NCI-H524 treated with DMSO at 0.1 percent for 48 hours (cell line): ENCODE measurements at places on chromosomes 2 and 18.

- no peak for DNase-seq
These were observed 58.0 kb downstream of the DTNB start for GRCh38 chr2:25615386-25615785.

- DNase-seq = no peak
These were observed 9.1 kb downstream of the RND3 start for GRCh38 chr2:150478200-150478974.

- DNase-seq = no peak
These were observed 272.5 kb upstream of the KCNJ3 start for GRCh38 chr2:154425994-154426393.

- DNase-seq = no peak
These were observed 124.9 kb downstream of the ALK start for GRCh38 chr2:29796446-29796845.

DNA sequence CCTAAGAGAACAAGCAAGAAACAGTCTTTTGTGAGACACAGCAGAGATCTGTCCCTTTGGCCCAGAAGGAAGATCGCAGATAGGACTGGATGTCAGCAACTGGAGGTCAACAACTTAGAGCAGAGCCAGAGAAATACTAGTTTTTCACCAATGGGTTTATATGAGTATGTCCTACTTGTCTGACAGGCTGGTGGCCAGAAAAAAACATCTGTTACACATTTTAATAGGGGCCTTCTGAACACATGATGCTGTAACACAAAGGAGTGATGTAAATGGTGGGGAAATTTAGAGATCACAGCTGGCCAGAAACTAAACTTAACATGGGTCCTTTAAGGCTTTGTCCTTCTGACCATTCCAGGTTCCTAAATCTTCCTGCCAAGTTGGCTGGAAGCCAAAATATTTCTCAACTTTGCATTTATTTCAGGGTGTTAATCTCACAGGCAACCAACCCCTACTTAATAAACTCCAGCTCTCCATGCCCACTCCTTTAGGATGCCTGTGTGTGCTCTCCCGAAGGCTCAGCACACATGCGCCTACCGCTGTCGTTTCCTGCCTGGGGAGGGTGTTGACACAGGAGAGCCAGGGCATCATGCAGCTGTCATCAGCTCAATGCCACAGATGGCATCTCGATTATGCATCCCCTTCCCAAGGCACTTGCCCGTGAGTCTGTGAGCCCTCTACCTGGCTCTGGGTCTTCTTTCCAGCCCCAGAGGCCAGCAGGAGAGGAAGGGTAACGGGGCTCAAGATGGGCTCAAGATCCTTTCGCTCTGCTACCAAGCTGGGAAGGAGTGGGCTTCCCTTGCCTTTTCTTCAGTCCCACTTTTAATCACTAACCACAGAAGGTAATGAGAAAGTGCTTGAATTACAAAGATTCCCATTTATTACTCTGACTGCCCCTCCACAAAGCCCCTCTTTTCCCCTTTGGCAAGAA, 252.5 kb downstream of the ETAA1 start:
- peak; percentile 80 for DNase-seq

DNA sequence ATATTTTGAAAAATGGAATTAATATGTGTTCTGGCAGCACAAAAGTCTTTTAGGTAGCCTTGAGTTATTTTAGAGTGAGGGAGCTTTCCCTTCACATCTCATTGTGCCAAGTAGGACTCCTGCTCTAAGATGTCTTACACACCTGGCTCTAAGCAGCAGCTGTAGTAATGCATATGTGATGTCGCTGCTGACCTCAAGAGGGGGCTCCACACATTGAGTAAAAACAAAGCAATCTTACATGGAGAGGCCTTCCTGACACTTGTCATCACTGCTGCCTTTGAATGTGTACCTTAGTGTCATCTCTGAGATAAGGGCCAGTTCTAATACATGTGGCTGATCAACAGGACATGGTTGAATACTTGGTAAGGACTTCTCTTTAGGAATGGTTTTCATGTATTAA, 75.8 kb downstream of the ACTR3 start:
- peak; percentile 32 for DNase-seq

- no peak for DNase-seq
These were observed 49.5 kb downstream of the TGIF1 start for GRCh38 chr18:3499501-3499900.

DNA sequence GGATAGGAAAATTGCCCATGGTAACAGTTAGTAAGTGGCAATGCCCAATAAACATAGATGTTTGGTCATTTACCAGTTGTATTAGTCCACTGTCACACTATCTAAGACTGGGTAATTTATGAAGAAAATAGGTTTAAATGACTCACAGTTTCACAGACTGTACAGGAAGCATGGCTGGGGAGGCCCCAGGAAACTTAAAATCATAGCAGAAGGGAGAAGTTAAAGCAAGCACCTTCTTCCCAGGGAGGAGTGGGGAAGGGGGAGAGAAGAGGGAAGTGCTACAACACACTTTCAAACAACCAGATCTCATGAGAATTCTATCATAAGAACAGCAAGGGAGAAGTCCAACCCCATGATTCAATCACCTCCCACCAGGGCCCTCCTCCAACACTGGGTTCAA, 23.4 kb downstream of the NR4A2 start:
- no peak for DNase-seq

- no peak for DNase-seq
These were observed 190.6 kb downstream of the MYCN start for GRCh38 chr2:16130906-16131400.

- no peak for DNase-seq
These were observed 130.1 kb upstream of the DAPL1 start for GRCh38 chr2:158664987-158665386.

DNA sequence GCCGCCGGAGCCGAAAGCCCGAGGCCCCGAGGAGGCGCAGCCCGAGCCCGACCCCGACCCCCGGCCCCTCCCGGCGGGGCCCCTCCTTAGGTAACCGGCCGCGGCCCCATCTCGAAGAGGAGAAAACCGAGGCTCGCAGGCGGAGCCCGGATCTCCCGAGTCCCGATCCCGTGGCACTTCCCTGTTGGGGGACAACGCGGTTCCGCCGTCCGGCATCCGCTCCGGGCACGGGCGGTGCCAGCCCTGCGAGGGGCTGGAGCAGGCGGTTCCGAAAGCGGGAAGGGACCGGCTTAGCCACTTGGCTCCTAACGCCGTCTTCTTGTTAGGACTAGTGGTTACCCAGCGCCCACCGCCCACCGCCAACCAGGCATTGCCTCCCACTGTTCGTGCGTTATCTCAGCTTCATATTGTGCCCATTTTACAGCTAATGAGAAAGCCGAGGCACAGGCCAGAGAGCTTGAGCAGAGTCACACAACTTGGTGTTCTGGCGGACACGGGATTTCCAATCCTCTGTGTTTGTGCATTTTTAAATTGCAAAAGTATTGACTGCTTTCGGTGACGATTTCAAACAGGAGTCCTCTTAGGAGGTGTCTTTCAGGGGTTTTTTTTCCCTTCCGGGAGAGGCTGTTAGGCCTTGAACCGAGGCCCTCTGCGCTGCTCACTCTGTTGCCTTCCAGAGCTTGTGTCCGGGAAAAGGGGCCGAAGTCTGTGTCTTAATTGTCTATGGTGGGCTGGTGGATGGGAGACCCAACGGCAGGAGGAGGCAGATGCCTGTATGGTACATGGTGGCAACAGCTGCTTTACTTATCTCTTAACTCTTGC, 562 bp downstream of the CENPA start:
- DNase-seq = no peak

- DNase-seq = no peak
These were observed 93.9 kb downstream of the SPTBN1 start for GRCh38 chr2:54549917-54550518.

DNA sequence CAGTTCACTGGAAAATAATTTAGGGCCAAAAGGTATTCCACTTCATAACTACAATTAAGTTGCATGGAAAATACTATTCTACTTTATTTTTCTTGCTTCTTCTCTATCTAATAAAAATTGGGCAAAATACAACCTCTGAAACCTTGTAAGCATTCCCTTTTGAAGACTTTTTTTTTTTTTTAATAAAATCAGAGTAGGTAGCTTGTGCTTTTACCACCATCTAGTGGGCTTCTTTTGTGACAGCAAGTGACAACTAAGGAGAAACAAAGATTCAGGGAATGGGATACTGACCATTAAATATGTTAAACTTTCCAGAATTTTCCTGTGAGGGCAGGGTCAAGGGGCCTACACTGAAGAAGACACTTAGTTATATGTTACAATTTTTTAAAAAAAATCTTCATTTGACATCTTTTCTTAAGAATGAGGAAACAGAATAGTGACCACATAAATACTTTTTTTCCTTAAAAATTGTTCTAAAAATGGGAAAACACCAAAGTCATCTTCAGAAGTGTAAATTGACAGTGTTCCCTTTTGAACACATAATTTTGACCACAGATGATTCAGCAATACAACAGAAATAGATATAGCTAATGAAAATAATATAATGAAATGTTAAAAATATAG, 1183.2 kb upstream of the ACVR2A start:
- no peak for DNase-seq

DNA sequence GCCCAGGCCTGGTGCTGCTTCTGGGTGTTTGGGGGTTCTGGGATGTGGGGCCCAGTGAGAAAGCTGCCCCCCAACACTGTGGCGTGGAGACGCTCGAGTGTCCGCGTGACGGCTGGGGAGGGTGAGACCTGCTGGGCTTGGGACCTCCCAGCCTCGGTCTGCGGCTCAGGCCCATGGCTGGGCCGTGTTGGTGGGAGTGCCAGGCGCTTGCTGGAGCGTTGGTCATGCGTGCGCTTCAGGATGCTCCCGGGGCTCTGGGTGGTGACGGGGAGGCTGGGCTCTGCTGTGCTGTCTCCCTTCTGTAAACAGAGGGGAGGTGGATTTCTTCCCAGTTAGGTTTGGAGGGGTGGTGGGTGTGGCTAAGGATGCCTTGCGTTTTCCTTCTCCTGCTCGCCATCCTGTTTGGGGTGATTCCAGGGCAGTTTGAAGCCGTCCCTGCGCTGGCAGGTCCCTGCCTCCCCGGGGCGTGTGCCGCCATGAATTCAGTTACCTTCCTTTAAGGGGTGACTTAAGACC, 606 bp downstream of the GAL3ST2 start:
- no peak for DNase-seq

DNA sequence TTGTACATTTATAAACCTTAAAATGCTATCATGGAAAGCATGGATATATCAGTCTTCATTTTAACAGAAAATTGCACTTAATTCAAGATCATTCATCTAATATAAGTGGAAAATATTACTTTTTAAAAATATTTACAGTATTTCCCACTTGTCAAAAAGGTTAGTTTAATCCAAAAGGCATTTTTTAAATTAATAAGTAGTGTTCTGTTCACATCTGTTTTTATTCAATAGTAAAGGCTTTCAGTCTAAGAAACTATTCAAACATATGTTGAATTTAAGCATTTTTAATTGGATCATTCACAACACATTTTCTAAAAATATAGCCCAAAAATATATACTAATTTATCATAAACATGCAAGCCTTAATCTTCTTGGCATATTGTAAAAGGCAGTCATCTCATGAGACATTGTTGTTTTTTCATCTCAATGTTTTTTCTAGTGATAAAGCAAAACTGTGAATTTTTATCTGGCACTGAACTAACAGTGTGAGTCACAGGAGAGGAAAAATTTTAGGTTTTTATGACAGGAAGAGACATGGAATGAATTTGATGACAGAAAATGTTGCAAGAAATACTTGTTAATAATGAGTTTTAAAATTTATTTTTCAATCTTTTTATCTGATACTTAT, 1642.5 kb upstream of the TMEFF2 start:
- DNase-seq = no peak

GRCh38 chr18:61435064-61435652, 101.9 kb downstream of the CDH20 start:
- peak; percentile 2 for DNase-seq

- no peak for DNase-seq
These were observed 278.8 kb upstream of the CELF4 start for GRCh38 chr18:37844209-37844970.

DNA sequence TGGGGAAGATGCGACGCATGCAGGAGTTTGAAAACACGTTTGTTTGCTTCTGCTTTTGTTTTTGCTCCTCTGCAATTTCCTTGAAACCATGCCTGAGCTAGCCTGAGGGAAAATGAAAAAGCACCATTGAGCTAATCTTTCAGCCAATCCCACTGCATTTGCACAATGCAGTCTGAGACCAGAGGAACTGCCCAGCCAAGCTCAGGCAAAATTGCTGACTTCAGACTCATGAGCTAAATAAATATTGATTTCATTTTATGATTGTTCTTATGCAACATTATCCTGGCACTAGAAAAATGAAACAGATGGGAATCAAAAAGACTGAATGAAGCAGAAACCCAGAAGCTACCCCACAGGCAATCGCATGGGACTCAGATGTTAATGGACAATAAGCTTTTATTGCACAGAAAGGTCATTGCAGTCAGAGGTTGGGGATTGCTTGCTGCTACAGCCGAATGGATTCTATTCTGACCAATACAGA, 37.0 kb downstream of the TPRKB start:
- no peak for DNase-seq

GRCh38 chr2:134505446-134505845, 213.4 kb downstream of the TMEM163 start:
- DNase-seq = no peak

- no peak for DNase-seq
These were observed 78.6 kb downstream of the HAUS1 start for GRCh38 chr18:46182633-46183358.

DNA sequence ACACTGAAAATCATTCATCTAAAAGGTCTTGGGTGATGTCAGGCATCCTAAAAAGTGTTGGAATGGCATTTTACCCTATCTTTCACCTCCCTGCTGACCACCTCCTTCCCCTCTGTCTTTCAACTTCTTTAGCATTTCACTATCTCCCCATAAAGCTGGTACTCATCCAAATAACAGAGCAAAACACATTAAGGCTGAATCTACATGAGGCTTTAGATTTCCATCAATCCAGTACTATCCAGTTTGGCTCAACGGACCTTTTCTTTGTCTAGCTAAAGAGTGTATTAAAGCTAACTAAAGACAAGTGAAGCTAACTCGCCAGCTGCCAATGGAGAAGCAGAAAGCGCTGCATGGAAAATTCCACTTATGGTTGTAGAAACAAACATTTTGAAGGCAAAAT, 122.5 kb upstream of the NCKAP5 start:
- DNase-seq = no peak

DNA sequence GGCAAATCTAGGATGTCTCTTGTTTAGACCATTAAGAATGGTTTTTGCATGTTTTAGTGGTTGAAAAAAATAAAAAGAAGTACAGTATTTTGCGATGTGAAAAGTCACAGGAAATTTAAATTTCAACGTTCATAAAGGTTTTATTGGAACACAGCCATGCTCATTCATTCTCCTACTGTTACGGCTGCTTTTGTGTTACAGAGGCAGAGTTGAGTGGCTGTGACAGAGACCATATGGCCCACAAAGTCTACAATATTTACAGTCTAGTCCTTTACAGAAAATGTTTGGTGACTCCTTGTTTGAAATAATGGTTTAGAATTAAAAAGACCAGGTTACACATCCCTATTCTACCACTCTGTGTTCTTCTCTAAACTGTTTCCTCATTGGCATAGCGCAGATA, 48.1 kb downstream of the MYOM1 start:
- DNase-seq = no peak
